Endodermal cell (in vitro differentiated cells): ENCODE measurements at places on chromosomes 13 and 19. TPM values are rescaled to one million over a fixed set of nuclear protein-coding genes. Genes with fewer than 3 reads are reported as not detected.

GRCh38 chr13:23321535-23322241 lies 111.8 kb downstream of the SACS start:
- DNase-seq: no peak
- H3K36me3 ChIP-seq: no peaks in the 10 kb centered on the region
- H3K4me1 ChIP-seq: no peaks in the 10 kb centered on the region
- no peak overlapping the region for H3K27ac ChIP-seq
- no peaks in the 10 kb centered on the region for H3K27me3 ChIP-seq
- no peak overlapping the region for H3K4me3 ChIP-seq

- H3K27me3 ChIP-seq: no peaks in the 10 kb centered on the region
- no peak overlapping the region for H3K4me3 ChIP-seq
Observed at GRCh38 chr13:41345914-41346589, 35.0 kb downstream of the NAA16 start.

DNA sequence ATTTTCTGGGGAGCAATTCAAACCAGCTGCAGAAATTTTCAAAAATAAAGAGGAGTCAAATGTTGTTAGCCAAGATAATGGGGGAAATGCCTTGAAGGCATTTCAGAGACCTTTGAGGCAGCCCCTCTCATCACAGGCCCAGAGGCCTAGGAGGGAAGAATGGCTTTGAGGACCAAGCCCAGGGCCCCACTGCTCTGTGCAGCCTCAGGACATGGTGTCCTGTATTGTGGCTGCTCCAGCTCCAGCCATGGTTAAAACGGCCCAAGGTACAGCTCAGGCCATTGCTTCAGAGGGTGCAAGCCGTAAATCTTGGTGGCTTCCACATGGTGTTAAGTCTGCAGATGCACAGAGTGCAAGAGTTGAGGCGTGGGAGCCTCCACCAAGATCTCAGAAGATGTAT lies 32.1 kb downstream of the NEK5 start:
- H3K36me3 ChIP-seq: no peaks in the 10 kb centered on the region
- DNase-seq: no peak
- no peak overlapping the region for H3K4me3 ChIP-seq
- H3K27me3 ChIP-seq: no peaks in the 10 kb centered on the region
- H3K4me1 ChIP-seq: no peaks in the 10 kb centered on the region

GRCh38 chr13:82569581-82569980 lies 1312.7 kb downstream of the SLITRK1 start:
- H3K27me3 ChIP-seq: no peaks in the 10 kb centered on the region
- no peak overlapping the region for H3K4me3 ChIP-seq
- H3K27ac ChIP-seq: no peak overlapping the region
- no peak for DNase-seq

DNA sequence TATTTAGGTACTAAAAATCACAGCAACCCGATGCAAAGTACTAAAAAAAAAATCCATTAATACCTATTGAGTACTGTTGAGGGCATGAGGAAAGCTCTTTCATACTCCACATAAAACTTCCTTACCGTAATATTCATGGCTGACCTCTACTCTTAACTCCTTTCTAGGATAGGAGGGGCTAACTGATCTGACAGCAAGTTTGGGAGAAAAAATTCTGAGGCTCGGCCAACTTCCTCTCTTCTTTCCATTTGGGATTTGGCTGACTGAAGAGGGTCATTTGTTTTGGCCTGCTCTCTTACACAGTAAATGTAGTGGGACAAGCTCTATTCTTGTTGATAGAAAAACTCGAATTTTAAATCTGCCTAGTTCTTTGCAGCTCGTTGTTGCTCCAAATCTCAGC lies 9.4 kb upstream of the USPL1 start:
- H3K36me3 ChIP-seq: no peaks in the 10 kb centered on the region
- no peaks in the 10 kb centered on the region for H3K4me1 ChIP-seq
- H3K27me3 ChIP-seq: no peaks in the 10 kb centered on the region

GRCh38 chr13:34931572-34931971 lies 10.5 kb upstream of the NBEA start:
- H3K27me3 ChIP-seq: no peaks in the 10 kb centered on the region
- no peak overlapping the region for H3K27ac ChIP-seq
- H3K36me3 ChIP-seq: no peaks in the 10 kb centered on the region

- DNase-seq: no peak
- no peak overlapping the region for H3K27ac ChIP-seq
- no peak overlapping the region for H3K4me3 ChIP-seq
Observed at GRCh38 chr13:109227344-109227940, 558.9 kb downstream of the IRS2 start.

GRCh38 chr19:4452230-4452990 lies 5.2 kb downstream of the UBXN6 start:
- DNase-seq: no peak
- no peaks in the 10 kb centered on the region for H3K27me3 ChIP-seq
- H3K27ac ChIP-seq: no peak overlapping the region
- no peaks in the 10 kb centered on the region for H3K4me1 ChIP-seq
- no peak overlapping the region for H3K4me3 ChIP-seq
- peaks cover 25% of the 10 kb centered on the region for H3K36me3 ChIP-seq

DNA sequence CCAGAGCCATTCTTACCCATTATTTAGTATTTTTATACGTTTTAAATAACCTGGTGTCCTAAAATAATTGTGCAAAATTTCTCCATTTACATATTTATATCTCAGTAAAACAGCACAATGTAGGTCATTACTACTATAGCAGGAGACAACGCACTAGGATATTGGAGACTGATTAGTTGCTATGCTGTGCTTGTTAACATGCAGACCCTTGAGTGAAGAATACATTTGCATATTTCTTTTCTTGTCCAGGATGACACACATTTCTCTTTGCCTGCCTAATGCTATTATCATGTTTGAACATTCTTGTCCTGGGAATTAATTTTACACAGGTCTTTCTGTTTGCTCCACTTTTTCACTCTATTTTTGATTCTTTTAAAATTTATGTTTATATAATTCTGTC lies 823.8 kb upstream of the ATXN8OS start:
- no peak overlapping the region for H3K27ac ChIP-seq
- no peak for DNase-seq

DNA sequence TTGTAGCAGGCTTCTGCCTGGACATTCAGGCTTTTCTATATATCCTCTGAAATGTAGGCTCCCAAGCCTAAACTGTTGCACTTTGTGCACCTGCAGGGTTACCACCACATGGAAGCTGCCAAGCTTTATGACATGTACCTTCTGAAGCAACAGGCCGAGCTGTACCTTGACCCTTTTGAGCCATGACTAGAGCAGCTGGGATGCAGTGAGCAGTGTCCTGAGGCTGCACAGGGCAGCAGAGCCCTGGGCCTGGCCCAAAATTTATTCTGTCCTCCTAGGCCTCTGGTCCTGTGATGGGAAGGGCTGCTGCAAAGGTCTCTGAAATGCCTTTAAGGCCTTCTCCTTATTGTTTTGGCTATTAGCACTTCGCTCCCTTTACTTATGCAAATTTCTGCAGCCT lies 23.5 kb upstream of the CD177 start:
- H3K27me3 ChIP-seq: no peaks in the 10 kb centered on the region
- DNase-seq: no peak
- H3K36me3 ChIP-seq: no peaks in the 10 kb centered on the region
- H3K27ac ChIP-seq: no peak overlapping the region
- no peaks in the 10 kb centered on the region for H3K4me1 ChIP-seq

- DNase-seq: no peak
- no peak overlapping the region for H3K27ac ChIP-seq
- H3K27me3 ChIP-seq: no peaks in the 10 kb centered on the region
- no peak overlapping the region for H3K4me3 ChIP-seq
- no peaks in the 10 kb centered on the region for H3K4me1 ChIP-seq
Observed at GRCh38 chr19:40093416-40093815, 2.7 kb upstream of the ZNF780A start.

The SPRED3 gene
- total RNA-seq: 9.5 to 13.1 TPM (median 10.0 TPM) in 3 replicates

The ELANE gene
- total RNA-seq: not detected in 3 replicates

The CYSLTR2 gene
- not detected in 3 replicates for total RNA-seq

The ACP5 gene
- total RNA-seq: 3.7 and 3.8 TPM in 2 replicates

The MADCAM1 gene
- 0.46 and 0.66 TPM in 2 replicates for total RNA-seq

The MCEMP1 gene
- total RNA-seq: not detected in 2 replicates

The FUZ gene
- total RNA-seq: 30.2 to 44.0 TPM (median 41.2 TPM) in 3 replicates

The SGCG gene
- 0.27 to 0.55 TPM in 2 of 3 replicates, not detected in the other for total RNA-seq

The S1PR4 gene
- total RNA-seq: not detected in 2 replicates
